SHP77 treated with DMSO at 0.1 percent for 48 hours (cell line): ENCODE measurements at places on chromosomes 12 and 14.

GRCh38 chr12:132986885-132987225 is 688 bp downstream of the ZNF26 start:
- DNase-seq, result no peak

DNA sequence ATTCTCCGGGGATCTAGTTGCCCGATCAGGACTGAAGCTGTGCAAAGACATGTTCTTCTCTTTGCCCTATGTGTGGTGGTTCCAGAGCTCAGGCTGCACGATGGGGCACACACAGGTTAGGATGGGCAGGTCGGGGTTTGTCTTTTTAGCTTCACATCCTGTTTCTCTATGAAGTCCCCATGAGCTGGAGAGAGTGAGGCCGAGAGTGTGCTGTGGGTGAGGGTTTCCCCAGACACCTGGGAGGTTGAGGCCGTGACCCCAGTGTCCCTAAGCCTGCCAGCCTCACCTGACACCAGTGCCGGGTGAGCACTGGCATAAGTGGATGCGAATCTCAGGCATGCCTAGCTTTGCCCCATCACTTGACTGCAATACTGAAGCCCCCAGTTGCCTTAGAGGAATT is 32.9 kb upstream of the IGF1 start:
- no peak for DNase-seq

GRCh38 chr12:1948883-1949282 is 30.4 kb upstream of the CACNA2D4 start:
- no peak for DNase-seq

GRCh38 chr12:39878753-39879152 is 227.1 kb downstream of the SLC2A13 start:
- DNase-seq, result no peak

GRCh38 chr12:32569259-32569658 is 109.8 kb upstream of the DNM1L start:
- no peak for DNase-seq

DNA sequence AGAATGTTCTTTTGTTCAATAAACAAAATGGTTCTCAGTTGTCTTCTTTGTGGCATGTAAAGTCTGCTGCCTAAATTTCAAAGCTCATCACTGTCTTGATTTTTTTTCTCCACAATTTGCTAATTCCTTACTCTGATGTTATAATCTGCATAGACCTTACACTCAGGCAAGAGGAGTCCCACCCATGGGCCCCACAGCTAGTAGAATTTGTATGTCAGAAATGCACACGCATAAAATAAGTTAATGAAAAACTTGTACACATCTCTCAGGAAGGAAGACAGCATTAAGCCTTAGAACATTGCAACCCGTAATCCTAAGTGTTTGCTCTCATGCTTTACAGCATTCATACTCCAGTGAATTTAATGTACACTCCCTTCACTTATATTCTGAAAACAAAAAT is 280.8 kb downstream of the ATXN7L3B start:
- DNase-seq, result no peak

GRCh38 chr12:94716339-94716738 is 66.0 kb upstream of the TMCC3 start:
- DNase-seq, result no peak

DNA sequence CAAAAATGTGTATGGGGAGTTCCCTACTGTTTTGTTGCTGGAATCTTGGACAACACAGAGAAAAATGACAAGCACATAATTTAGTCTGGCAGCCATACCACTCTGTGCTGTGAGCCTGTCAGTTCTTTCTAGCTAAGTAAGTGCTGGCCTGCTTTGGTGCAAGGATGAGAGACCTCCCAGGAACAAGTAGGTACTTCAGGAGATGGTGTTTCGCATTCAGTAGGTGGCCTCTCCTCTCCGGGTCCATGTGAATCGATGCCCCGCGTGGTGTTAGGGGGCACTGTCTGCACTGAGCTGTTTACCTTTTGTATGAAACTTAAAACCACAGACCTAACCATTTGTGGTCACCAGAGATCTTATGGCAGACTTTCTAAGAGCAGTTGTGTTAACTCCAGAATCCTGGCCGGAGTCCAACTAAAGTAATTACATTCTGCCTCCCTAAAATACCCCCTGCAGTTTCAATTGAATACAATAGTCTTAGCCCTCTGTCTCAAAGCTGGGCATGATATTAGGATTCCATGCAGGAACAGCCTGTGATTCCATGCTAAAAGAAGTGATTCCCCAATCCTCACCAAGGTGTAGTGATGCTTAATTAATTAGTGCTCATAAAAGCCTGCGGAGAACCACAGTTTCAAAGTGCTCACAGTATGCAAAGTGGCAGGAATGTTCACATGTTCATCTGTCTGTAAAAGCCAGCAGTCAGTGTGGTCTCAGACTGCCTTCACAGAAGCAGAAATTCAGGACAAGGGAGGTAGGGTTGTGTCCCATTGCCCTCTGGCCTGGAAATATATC is 64.2 kb downstream of the LLPH start:
- no peak for DNase-seq

GRCh38 chr12:121159467-121160307 is 27.0 kb downstream of the P2RX7 start:
- no peak for DNase-seq

DNA sequence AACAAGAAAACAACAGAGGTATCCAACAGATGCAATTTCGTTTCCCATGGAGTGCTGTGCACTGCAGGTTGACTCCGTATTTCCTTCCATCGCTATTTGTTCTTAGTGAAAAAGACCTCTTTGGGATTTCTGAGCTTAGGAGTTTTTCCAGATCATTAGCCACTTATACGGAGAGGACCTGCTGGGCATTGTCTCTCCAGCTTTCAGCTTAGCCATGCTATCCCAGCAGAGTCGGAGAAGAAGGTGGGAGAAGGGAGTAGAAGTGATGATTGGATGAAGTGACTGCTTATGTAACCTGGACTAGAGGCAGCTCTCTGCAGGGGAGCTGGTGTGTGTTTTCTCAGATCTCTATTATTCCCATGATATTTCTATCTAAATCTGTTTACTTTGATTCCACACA is 737.7 kb downstream of the DIO2 start:
- no peak for DNase-seq

DNA sequence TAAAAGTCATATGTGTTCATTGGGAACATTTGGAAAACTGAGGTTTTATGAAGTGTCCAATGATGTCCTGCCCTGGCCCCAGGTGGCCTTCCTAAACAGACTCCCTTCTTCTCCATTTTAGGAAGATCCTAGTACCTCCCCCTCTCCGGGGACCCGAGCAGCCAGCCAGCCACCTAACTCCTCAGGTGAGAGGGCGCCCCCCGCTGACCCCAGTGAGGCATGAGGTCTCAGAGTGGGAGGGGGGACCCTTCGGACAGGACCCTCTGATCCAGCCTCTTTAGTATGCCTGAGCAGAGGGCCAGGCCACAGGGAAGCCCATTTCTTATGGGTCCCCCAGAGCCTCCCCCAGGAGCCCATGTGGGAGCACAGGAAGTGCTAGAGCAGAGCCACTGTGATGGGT is 23.7 kb downstream of the DEGS2 start:
- no peak for DNase-seq

- DNase-seq, result no peak
These were observed 844.6 kb downstream of the VRK1 start for GRCh38 chr14:97641827-97642226.

DNA sequence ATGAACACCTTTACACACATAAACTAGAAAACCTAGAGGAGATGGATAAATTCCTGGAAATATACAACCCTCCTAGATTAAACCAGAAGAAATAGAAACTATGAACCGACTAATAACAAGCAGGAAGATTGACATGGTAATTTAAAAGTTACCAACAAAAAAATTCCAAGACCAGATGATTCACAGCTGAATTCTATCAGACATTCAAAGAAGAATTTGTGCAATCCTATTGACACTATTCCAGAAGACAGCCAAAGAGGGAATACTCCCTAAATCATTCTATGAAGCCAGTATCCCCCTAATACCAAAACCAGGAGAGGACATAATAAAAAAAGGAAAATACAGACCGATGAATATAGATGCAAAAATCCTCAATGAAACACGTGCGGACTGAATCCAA is 102.6 kb upstream of the KRR1 start:
- no peak for DNase-seq

GRCh38 chr14:34538871-34539406 is 562 bp downstream of the EAPP start:
- no peak for DNase-seq

- no peak for DNase-seq
These were observed 34.3 kb upstream of the METAP2 start for GRCh38 chr12:95439461-95440230.

GRCh38 chr12:121729021-121729420 is 16.5 kb downstream of the TMEM120B start:
- no peak for DNase-seq

- no peak for DNase-seq
These were observed 26.8 kb downstream of the TMEM63C start for GRCh38 chr14:77208291-77208978.

GRCh38 chr14:101727611-101728366 is 33.7 kb upstream of the PPP2R5C start:
- DNase-seq, result no peak

- DNase-seq, result no peak
These were observed 29.7 kb downstream of the ATP2A2 start for GRCh38 chr12:110310763-110311162.
